ENCODE measurements at places on chromosomes 2 and 18. TPM values are rescaled to one million over a fixed set of nuclear protein-coding genes. Genes with fewer than 3 reads are reported as not detected.

DNA sequence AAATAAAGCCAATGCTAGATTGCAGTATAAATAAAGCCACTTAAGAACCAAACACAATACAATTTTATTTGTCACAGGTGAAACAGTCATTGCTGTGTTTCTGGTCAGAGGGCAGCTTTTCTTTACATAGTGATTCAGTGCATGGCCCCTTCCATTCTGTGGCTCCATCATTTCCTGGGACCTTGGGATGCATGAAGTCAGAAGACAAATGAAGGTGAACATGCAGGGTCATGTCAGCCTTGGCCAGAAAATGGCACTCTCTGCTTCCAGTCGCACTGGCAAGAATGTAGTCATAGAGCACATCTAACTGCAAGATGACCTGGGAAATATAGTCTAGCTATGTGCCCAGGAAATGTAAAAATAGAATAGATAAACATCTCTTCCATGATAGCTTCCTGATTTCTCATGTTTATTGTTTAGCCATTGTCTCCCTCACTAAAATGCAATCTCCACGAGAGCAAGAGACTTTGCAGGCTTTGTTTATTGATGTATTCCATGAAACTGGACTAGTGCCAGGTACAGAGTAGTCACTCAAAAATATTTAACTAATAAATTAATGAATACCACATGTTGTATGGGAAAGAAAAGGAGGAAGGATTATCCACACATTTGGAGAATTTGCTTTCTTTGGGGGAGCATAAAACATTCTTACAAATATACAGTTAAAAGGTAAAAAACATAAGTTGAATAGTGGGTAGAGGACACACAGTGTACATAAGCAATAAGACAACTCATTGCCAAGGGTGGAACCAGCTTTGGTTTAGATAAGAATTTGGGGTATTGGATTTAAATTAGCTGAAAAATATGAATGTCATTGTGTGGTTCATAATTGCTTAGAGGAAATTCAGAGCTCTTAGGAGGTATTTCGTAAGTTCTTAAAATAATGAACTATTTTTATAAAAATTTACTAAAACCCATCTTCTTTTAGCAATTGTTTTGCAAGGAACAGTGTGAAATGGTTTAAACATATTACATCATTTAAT is 343.8 kb downstream of the PID1 start:
- H3K36me3 ChIP-seq, result no peaks in the 10 kb centered on the region
- no peak for DNase-seq
- no peaks in the 10 kb centered on the region for H3K27me3 ChIP-seq

DNA sequence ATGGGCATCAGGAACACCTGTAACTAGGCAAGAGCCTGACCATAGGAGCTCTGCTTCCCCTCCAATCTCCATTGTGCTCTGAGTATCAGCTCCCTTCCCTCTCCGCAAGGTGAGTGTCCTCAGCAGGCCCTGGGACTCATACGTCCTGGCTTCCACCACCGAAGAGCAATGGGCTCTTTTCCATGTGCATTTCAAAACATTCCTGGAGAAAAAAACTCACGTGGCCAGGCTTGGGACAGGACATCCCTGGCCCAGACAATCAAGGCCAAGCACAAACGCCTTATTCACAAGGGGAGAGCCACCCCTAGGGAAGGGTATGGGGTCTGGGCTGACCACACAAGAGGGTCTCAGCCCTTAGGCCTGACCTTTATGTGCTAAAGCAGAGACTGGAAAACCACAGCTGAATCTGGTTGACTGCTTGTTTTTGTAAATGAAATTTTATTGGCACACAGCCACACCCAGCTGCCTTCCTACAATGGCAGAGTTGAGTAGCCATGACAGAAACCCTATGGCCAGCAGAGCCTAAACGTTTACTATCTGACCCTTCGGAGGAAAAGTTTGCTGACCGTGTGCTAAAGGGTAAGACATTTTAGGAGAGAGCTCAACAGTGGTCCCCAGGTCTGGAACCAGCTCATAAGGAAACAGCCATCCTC is 175.7 kb upstream of the ARL4C start:
- H3K4me3 ChIP-seq, result no peak overlapping the region
- no peak overlapping the region for H3K27ac ChIP-seq
- H3K36me3 ChIP-seq, result peaks cover 2% of the 10 kb centered on the region
- peaks cover 7% of the 10 kb centered on the region for H3K4me1 ChIP-seq

The DNER gene
- 1.1 TPM for total RNA-seq

The ZNF804A gene
- not detected for total RNA-seq

The SGPP2 gene
- not detected for total RNA-seq

The NCK2 gene
- total RNA-seq, result 49.2 TPM

All from H9 (cell line).